Fibroblast of upper back skin (primary cell): ENCODE measurements at places on chromosomes 6 and 20.
A peak's percentile ranks its signal among the peaks of the same experiment; 100 is the strongest.

DNA sequence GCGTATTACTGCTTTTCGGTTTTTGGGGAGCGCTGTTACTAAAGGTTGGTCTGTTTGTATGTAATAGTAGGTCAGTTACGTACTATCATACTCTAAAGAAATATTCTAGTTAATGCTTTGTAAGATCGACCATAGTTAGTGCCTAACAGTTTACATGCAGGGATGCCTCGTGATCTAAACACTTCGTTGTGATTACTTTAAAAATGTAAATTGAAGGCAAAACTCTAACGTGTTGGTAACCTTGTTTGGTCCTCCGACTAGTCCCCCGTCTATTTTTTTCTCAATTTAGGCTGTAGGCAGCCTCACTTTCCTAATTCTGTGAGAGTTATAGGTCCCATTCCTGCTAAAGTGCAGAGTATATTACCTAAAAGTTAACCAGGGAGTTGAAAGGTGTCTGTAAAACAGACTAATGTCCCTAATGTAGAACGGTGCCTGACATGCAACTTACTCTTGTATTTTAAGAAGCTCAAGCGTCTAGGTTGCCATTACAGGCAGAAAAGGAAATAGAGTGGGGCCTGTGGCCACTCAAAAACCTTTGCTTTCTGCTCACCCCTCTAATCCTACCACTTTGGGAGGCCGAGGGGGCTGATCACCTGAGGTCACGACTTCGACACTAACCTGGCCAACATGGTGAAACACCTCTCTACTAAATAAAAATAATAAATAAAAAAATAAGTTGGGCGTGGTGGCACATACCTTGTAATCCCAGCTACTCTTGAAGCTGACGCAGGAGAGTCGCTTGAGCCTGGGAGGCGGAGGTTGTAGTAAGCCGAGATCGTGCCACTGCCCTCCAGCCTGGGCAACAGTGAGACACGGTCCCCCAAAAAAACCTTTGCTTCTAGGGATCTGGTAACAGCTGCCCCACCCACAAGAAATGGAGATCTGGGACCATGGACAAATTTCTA is 37.8 kb downstream of the HFE start:
- peak; percentile 8 for DNase-seq

DNA sequence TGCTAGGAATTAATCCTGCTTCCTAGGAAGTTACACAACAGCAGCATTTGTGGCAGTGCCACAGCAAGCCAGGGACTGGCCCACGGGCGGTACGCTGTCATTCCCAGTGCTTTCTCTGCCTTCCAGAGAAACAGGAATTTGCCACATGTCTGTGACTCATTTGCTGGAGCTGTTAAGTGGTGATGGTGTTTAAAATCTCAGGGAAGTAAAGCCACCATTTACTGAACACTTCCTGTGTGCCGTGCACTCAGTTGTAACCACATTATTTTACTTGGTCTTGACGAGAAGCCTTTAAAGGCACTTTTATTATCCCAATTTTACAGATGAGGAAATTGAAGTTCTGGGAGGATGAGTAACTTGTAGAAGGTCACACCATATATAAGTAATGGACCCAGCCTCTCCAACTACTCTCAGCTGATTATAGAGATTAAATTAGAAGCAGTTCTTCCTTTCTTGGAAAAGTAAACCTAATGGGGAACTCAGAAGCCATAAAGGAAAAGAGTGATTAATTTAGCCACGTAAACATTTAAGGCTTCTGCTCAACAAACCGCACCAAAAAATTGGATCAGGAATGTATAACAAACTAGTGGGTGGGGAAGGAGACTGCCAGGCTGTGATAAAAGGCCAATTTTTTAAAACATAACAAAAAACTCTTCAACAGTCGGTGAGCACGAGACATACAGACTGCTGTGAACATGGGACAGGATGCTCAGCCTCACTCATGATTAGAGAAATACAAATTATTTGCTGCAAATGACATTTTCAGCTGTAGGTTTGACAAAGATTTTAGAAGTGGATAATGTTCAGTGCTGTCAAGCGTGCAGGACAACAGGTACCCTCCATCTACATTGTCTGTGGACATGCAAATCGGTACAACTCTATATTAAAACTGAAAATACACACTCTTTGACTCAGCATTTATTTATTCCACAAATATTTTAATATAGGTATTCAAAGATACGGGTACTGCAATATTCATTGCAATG is 311.2 kb downstream of the NRN1 start:
- DNase-seq = peak; percentile 87

DNA sequence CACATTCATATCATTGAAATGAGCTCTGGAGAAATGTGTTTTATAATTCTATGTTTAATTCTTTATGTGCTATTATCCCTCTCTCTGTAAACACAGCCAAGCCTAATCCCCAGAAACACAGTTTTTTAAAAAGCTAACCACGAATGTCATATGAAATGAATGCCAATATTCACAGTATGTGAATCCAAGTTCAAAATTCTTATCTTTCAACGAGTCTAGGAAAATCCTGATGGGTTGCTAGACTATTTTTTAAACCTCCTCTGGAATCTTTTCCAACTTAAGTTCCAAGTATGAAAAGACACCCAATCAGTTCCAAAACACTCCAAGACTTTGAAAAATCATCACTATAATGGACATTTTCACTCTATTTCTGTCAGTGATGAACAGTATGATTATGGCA is 689.3 kb downstream of the HACE1 start:
- peak; percentile 20 for DNase-seq

DNA sequence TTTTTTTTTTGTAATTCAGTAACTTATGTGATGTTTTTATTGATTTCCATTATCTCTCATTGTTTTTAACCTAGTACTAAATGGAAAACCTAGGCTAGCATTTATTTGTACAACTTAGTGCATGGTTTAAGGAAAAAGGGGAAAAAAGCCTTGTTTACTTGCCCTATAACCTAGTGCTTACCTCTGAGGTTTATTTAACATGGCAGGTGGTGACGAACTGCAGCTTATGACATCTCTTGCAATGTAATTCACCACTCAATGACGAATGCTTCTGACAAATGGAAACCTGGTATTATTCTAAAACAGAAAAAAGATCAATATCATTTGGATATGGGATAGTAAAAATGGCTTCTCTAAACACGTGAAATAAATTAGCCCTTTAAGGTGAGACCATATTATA is 618.6 kb upstream of the FLRT3 start:
- no peak for DNase-seq

DNA sequence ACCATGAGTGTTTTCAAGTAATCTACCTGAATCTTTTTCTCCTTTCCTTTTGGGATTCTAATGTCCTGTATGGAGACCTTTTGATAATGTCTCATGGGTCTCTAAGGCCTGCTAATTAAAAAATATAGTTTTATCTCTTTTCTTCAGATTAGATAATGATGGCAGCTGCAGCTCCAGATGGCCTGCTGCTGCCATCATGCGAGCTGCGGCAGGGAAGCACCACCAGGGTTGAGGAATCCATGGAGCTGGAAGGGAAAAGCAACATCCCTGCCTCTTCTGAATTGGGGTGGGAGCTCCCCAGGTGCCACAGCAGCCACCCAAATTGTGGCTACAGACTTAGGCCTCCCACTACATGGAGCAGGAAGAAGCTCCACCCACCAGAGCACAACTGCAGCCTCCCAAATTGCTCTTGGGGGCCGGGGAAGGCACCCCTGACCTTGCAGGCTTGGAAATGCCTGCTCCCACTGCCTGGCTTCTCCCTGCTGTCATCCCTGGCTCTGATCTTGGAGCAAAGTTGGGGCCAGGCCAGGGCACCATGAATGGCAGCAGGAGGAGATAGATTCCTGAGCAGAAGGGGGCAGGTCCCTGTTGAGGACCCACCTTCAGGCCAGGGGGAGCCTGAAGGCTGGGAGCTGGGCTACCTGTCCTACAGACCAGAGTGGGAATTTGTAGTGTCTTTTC is 189.6 kb upstream of the MAN1A1 start:
- DNase-seq = no peak

GRCh38 chr20:64047968-64048401 is 1.5 kb downstream of the SOX18 start:
- DNase-seq = no peak

GRCh38 chr20:56160956-56161355 is 87.6 kb upstream of the MC3R start:
- DNase-seq = no peak

DNA sequence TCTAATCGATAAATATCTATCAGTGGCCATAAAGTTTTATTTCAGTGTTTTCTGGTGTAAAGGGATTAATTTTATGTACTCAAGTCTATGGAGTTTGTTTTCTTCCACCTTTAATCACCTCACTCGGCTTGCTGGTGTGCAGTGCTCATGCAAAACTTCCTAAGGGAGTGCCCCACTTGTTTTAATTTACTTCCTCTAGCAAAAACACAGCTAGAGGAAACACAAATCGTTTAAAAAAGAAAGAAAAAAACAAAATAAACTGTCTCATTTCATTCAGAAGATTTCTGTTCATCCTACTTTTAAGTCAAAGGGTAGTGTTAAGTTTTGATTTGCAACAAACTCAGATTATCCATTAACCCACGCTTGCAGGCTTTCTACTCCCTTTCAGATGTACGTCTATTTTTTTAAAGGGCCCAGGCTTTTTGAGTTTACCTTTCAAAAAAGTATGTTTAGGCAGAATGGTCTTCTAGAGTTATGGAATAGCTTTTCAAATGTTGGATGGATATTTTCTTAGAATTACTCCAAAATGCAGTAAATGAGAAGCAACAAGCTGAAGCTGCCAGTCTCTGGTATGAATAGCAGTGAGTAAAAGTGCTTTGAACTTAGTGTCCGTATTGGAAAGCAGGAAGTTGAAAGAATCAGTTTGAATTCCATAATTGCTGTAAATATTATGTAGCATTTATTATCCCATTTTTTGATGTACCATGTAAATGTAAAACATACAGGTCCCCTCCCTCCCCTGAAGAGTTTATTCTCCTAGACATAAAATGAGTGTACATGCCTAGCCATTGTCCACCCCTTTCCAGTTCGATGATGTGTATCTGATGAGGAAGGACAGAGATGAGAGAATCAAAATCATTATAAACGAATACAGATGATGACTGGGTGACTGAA is 113.3 kb downstream of the SLC16A10 start:
- no peak for DNase-seq

DNA sequence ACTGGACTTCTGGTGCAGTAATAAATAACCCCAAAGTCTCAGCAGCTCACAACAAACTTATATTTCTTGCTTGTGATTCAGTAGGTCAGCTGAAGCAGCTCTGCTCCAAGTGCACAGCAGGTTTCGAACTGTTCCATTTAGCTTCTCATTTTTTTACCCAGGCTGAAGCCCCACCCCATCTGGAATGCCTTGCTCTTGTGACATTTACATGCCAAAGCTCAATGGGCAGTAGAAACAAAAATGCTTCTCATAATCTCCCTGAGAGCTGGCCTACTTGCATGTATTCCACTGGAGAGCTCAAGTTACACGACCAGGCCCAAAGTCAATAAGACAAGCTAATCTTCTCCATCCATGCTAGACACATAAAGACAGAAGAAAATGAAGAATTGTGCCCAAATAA is 165.2 kb downstream of the HAO1 start:
- peak; percentile 30 for DNase-seq

DNA sequence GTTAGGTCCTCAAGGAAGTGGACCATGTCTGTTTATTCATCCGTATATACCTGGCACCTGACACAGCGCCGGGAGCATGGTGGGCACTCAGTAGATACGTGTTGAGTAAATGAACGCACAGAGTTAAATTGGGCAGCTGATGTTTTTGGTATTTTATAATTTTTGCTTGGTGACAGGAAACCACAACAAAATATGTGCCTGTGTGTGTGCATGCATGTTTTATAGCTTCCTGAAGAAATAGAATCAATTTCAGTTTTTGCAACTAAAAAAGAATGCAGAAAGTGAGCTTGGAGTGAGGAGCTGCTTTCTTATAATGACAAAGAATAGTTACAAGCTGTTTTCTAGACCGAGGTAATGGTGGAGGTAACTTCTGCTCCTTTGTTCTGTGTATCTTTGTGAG is 91.4 kb downstream of the PLCB4 start:
- no peak for DNase-seq

- DNase-seq = peak; percentile 47
Measured at GRCh38 chr20:44540834-44541233, 19.0 kb upstream of the SERINC3 start.

- DNase-seq = no peak
Measured at GRCh38 chr6:87124074-87124473, 29.2 kb upstream of the CGA start.

GRCh38 chr6:35736253-35736894 is 458 bp upstream of the ARMC12 start:
- peak; percentile 64 for DNase-seq

DNA sequence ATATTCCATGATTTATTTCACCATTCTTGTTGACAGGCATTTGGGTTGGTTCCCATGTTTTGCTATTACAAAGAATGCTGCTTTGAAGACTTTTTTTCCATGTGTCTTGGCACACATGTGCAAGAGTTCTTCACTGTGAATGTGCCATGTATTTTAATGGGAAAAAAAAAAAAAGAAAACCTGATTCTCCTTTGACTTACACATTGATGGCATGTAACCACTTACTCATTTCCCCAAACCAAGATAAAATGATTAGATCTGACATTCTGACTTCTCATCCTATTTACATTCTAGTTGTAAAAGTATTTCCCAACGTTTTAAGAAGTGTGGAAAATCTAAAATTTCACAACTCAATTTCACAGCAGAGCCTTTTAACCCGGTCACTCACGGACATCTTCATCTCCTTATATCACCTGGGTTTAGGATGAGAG is 4.4 kb downstream of the CAP2 start:
- DNase-seq = peak; percentile 91

- no peak for DNase-seq
Measured at GRCh38 chr20:8700756-8701155, 368.1 kb upstream of the PLCB4 start.

- no peak for DNase-seq
Measured at GRCh38 chr6:13863699-13864155, 49.4 kb upstream of the MCUR1 start.

DNA sequence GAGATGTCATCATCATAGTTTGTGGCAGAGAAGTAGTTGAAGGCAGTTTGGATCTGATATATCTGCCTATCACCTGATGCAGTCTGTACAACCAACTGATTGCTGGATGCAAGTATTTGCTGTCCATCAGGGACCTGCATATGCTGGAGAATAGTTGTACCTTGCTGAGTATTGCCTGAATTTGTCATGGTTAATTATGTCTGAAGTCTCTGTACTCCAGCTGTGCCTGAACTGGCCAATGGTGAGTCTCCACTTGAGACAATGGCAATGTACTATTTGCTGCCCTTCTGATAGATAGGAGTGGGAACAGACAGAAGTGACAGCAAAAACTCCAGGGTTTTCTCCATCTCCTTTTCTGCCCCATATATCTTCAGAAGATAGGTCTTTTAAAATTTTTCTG is 531.5 kb downstream of the EPHA7 start:
- DNase-seq = no peak

GRCh38 chr20:41524980-41525613 is 93.1 kb downstream of the CHD6 start:
- DNase-seq = peak; percentile 40

- no peak for DNase-seq
Measured at GRCh38 chr20:46809706-46810360, 84.8 kb upstream of the EYA2 start.
